Stimulated activated CD8-positive, alpha-beta memory T cell treated with anti-CD3 and anti-CD28 coated beads, Interleukin-15, amount 100 ng/mL, for 1 hour (primary cell): ENCODE measurements at places on chromosomes 12 and 14.

DNA sequence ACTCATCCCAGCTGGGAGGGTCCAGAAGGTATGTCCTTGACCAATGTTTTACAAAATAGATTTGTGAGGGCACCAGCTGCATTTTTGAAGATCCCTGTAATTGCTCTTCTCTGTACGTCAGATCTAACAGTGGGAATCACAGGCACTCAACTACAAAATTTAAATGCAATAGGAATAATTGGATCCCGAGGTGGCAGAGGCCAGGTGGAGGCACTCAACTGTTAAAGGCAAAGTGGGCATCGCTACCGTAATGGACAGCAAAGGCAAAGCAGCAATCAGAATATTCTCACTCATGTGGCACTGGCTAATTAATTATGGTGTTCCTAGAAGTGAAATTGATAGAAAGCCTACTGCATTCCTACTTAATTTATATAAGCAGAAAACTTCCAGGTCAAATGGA, 27.9 kb upstream of the PSMC1 start:
- no peak for DNase-seq

DNA sequence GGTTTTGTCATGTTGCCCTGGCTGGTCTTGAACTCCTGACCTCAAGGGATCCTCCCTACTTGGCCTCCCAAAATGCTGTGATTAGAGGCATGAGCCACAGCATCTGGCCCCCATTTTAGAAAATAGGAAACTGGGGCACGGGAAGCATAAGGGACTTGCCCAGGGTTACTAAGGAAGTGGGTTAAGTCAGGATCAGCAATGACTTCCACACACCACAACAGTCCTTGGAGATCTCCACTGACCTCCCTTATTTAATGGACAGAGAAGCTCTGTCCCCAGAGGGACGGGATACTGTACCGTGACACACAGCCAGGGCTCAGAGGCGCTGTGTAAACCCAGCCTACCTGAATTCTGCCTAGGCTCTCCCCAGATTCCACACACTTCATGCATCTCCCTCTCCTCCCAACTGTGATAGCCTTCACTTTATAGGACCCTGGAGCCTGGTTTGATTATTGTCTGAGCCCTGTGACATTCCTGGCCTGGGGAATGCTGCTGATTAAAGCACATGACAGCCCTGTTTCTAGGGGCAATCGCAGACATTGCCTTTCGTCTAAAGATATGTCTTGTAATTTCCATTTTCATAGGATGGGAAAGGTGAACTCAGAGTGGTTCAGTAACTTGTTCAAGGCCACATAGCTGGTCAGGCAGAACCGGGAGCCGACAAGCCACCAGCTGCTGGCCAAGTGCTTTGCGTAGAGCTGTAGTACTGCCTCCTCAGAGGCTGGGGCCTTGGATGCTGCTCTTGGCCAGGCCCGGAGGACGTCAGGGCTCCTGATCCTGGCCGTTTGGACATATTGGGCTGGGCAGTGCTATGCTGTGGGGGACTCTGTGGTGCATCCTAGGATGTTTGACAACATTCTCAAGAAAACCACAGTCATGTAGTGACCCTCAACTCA, 20.8 kb downstream of the SERPINA1 start:
- DNase-seq, result no peak

- no peak for DNase-seq
Observed at GRCh38 chr12:823028-823698, 70.8 kb downstream of the WNK1 start.

- DNase-seq, result no peak
Observed at GRCh38 chr14:24372701-24373416, 4.9 kb downstream of the NFATC4 start.

DNA sequence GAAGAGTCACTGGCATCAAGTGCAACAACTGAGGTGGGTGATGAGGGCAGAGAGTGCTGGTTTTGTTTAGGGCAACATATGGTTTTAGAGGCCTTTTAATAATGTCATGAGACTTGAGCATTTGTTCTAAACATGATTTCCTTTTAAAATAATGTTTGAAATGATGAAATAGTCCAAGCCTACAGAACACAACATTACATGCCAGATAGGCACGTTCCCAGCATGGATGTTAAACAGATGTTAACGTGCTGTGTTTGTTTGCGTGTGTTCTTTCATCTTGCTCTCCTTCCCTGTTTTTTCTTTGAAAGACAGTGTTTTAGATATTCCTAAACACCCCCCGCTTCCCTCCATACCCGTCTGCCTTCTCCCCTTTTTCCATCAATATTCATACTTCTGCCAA, 82.3 kb downstream of the RGS6 start:
- DNase-seq, result no peak
